ENCODE measurements at places on chromosomes 2 and 18. TPM values are rescaled to one million over a fixed set of nuclear protein-coding genes. Genes with fewer than 3 reads are reported as not detected.

- H3K27me3 ChIP-seq: no peaks in the 10 kb centered on the region
- no peaks in the 10 kb centered on the region for H3K36me3 ChIP-seq
- H3K27ac ChIP-seq: no peak overlapping the region
- no peak for DNase-seq
- peaks cover 35% of the 10 kb centered on the region for H3K4me1 ChIP-seq
Measured at GRCh38 chr2:120564213-120565094, 171.2 kb upstream of the GLI2 start.

DNA sequence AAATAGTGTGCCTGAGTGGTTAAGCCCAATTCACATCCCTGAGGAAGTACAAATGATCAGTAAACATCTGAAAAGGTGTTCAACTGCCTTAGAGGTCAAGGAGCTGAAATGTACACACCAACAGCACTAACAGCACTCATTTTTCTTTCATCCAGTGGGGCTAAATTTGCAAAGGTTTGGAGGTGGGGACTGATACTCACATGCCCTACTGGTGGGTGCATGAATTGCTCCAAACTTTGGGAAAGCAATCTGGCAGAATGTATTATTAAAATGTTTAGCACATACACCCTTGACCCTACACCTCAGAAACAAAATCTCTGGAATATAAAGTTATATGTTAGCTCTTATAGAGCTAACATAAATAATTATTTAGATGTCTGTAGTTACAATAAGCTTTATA is 19.0 kb upstream of the FAM178B start:
- no peak for DNase-seq
- no peaks in the 10 kb centered on the region for H3K4me1 ChIP-seq
- no peak overlapping the region for H3K27ac ChIP-seq
- no peak overlapping the region for H3K4me3 ChIP-seq

IFIH1 gene
- 16.6 TPM for total RNA-seq

CKAP2L gene
- 1.3 TPM for total RNA-seq

GRCh38 chr2:180524499-180524898 is 455.9 kb upstream of the UBE2E3 start:
- H3K27ac ChIP-seq: no peak overlapping the region
- no peak overlapping the region for H3K4me3 ChIP-seq
- no peaks in the 10 kb centered on the region for H3K36me3 ChIP-seq
- H3K4me1 ChIP-seq: no peaks in the 10 kb centered on the region
- no peaks in the 10 kb centered on the region for H3K27me3 ChIP-seq

IKZF2 gene
- total RNA-seq: 16.2 TPM

DNA sequence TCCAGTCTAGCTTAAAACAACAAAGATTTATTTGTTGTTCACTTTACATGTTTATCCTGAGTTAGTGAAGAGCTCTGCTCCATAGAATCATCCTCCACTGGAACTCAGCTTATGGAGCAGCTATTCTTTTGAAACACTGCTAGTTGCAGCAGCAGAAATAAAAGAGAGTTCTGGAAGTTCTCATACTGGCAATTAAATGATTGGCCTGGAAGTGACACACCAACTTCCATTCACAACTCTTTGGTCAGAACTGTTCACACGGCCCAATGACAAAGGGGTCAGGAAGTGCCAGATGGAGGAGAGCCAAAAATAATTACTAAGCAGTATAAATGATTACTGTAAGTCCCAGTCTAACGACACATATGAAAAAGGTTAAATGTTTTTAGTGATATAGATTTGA is 39.1 kb downstream of the FBXO11 start:
- H3K4me3 ChIP-seq: no peak overlapping the region
- no peak for DNase-seq
- H3K36me3 ChIP-seq: no peaks in the 10 kb centered on the region
- H3K4me1 ChIP-seq: peaks cover 35% of the 10 kb centered on the region
- no peaks in the 10 kb centered on the region for H3K27me3 ChIP-seq
- H3K27ac ChIP-seq: peak overlapping the region; percentile 6

DNA sequence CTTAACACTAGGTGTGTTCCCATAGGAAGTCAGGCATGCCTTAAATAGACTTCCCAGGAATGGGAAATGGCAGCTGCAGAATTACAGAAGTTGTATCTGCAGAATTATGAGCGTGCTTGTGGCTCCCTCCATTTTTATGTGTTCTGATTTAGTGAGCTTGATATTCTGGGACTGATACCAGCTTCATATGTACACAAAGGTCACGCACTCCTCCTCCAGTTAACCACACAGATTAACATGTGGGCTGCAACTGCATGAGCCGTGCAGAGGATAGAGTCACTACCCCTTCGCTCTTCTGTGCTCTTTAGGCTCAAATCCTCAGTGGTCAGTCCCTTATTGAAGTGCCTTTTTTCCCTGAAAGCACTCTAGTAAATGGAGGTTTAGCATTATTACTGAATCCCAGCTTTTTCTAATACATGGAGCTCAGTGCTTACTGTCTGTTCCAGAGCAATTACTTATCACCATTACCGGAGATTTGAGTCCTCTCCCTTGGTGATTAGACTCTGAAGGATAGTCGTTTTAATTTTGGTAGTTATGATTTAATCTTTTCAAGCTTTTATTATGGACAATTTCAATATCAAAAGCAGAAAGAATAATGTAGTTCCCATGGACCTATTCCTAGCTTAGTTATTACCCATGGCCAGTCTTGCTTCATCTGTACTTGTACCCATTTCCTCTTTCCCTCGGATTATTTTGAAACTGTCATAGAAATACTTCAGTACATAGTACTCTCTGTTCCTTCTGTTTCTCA is 238.3 kb downstream of the PRKCE start:
- H3K36me3 ChIP-seq: no peaks in the 10 kb centered on the region
- no peak overlapping the region for H3K4me3 ChIP-seq
- no peaks in the 10 kb centered on the region for H3K27me3 ChIP-seq
- H3K4me1 ChIP-seq: peaks cover 34% of the 10 kb centered on the region
- H3K27ac ChIP-seq: peak overlapping the region; percentile 15

UGT1A3 gene
- not detected for total RNA-seq

GRCh38 chr18:26268454-26268853 is 42.2 kb downstream of the TAF4B start:
- DNase-seq: no peak
- H3K36me3 ChIP-seq: peaks cover 4% of the 10 kb centered on the region
- H3K4me1 ChIP-seq: no peaks in the 10 kb centered on the region
- no peaks in the 10 kb centered on the region for H3K27me3 ChIP-seq
- H3K4me3 ChIP-seq: no peak overlapping the region

GRCh38 chr2:171592036-171592555 is 69.8 kb downstream of the CYBRD1 start:
- peak overlapping the region; percentile 48 for H3K4me3 ChIP-seq
- H3K4me1 ChIP-seq: no peaks in the 10 kb centered on the region
- H3K36me3 ChIP-seq: no peaks in the 10 kb centered on the region
- no peak for DNase-seq
- no peaks in the 10 kb centered on the region for H3K27me3 ChIP-seq

NGEF gene
- total RNA-seq: 3.6 TPM

DNA sequence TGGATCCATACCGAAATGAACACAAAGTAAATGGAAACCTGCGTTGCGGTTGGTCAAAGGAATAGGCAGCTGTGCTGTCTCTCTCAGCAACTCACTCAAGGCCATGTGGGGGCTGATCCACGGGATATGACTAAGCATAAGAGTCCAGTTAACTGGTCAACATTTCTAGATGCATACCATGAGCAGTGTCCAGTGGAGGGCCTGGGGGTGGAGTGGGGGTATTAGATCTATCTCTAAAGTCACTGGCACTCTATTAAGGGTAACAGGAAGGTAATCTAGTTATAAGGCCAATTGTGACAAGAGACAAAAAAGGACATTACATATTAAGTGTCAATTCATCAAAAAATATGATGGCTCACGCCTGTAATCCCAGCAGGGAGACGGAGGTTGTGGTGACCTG is 136.8 kb downstream of the TTC32 start:
- H3K4me1 ChIP-seq: no peaks in the 10 kb centered on the region
- H3K27me3 ChIP-seq: no peaks in the 10 kb centered on the region
- no peak overlapping the region for H3K4me3 ChIP-seq
- H3K27ac ChIP-seq: no peak overlapping the region
- no peaks in the 10 kb centered on the region for H3K36me3 ChIP-seq

All from thoracic aorta (tissue), 2 donors.